ENCODE measurements at places on chromosomes 11 and 22.

DNA sequence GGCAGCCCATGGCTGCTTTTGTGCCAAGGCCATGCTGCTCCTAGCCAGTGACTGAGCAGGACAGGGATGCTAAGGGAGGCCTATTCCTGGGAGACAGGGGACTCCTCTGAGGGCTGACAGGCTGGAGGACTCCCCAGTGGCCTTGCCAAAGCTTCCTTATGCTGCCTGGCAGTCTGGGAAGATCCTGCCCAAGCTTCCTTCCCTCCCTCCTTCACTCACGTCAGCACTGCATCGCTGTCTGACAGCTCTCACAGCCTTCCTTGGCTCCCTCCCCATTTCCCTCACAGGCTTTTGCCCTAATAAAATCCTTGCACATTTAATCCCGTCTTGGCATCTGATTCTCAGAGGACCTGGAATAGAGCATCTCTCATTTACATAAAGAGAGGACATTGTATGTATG, 26.5 kb downstream of the HTR3A start:
- no peak for DNase-seq

- no peak for DNase-seq
Measured at GRCh38 chr11:124716591-124716990, 23.2 kb upstream of the NRGN start.

DNA sequence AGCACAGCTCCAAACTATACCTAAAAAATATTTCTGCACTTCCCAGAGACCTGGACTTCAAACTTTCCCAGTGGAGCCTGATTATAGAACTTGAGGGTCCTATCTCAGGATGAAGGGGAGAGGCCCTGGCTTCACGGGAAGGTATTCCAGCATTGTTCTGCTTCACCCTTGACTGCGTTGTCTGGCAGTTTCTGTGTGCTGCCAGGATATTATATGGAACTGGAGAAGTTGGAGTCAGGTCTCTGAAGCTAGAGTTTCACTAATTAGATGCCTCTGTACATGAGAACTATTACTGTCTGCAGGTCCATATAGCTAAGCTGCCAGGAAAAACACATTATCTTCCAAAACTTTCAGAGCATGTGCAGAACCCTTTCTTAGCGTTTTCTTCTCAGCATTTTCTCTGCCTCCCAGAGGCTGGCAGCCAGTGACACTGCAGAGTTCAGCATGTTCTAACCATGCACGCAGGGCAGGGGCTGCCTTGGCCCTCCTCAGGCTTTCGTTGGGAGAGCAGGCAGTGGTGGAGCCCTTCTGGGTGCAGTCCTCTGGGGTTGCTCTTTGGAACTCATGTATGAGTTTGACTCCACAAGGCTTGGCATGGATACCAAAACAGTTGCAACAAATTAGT, 99.3 kb downstream of the CWC15 start:
- no peak for DNase-seq

GRCh38 chr11:29256580-29256979, 760.2 kb downstream of the KCNA4 start:
- no peak for DNase-seq

GRCh38 chr11:1574238-1574932, 2.3 kb upstream of the DUSP8 start:
- DNase-seq: peak; percentile 52

GRCh38 chr11:69337211-69337721, 43.3 kb downstream of the MYEOV start:
- DNase-seq: no peak

GRCh38 chr11:64042301-64042700, 6.6 kb downstream of the FLRT1 start:
- DNase-seq: no peak

All from effector CD4-positive, alpha-beta T cell (primary cell).